LoVo (cell line): ENCODE measurements at places on chromosomes 7 and 10.
A peak's percentile ranks its signal among the peaks of the same experiment; 100 is the strongest.

GRCh38 chr7:29116361-29117200 lies 29.8 kb downstream of the CPVL start:
- peak; percentile 57 for DNase-seq

DNA sequence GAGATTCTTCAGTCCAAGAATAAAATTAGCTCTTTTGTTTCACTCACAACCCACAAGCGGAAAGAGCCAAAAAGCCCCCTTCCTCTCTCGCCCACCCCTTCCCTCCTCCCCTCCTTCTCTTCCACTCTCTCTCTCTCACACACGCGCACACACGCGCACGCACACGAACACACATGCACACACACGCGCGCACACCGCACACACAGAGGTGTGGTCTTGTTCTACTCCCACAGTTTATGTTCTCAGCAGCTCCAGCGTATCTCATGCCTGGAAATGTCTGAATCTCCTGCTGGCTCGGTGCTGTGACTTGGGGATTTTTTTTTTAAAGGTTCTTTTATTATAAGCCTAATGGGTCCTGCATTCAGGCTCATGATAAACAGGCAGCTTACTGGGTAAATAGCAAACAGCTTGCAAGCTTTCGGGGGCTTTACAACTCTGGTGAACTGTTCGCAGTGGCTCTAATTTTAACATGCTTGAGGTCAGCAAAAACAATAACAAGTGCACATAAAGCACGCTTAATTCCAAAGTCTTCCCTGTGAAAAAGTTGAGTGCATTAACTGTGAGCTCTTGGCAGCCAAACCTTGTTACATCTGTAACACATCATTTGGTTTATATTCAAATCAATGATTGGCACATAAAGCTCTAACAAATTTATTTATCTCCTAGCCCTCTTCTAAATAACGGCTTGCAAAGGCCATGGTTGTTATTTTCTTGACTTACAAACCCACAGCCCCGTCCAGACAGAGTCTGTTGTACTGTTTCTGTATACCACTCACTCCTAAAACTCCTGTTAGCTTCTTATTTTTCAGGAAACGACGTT lies 424.1 kb upstream of the MGMT start:
- DNase-seq = no peak

DNA sequence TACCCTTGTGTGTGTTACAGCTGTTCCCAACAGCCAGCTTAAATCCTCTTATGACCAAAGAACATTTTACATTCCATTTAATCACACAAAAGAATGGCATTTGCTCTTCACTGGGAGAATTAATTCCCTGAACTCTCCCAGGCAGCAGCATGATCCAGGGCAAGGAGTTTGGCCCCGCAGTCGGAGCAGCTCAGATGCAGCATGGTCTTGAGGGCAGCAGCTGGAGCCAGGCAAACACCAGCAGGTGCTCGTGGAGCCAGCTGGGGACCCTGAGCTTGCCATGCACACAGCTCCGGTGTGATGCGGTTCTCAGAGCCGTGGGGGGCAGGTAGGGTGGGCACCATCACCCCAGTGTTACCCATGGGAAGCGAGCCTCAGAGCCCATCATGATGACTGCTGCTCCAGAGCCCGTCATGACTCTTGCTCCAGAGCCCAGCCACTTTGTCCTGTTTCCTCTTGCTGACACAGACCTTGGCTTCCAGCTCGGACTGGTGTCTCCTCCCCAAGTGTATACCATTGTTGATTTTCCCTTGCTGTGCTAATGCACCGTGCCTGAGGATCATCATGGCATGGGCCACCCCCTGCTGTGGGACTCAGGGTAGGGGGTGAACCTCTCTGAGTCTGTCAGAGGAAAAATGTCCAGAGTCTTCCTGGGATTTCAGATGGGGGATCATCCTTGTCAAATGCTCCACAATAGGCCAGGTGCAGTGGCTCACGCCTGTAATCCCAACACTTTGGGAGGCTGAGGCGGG lies 75.8 kb downstream of the ZRANB1 start:
- DNase-seq = no peak

- no peak for DNase-seq
Observed at GRCh38 chr7:87129332-87129731, 22.9 kb upstream of the DMTF1 start.

DNA sequence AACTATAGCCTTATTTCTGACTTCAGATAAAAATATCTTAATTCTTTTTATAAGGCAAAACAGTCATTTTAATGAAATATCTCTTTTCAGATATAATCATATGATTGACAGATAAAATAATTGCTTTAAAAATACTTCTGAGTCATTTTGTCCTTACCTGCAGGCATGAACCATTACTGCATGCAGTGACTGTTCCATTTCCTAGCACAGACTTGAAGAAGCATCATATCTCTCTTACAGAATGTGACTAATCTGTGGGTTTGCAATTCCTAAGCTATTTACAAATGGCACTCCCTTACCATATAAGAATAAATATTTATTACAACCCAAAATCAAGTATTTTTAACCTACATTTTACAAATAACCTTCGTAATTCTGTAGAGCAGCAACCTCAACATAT lies 120.7 kb downstream of the SRPK2 start:
- DNase-seq = peak; percentile 32

- peak; percentile 73 for DNase-seq
Observed at GRCh38 chr10:13099144-13099665, 758 bp upstream of the OPTN start.

- DNase-seq = peak; percentile 69
Observed at GRCh38 chr10:133261726-133262325, 14.8 kb downstream of the ADAM8 start.

DNA sequence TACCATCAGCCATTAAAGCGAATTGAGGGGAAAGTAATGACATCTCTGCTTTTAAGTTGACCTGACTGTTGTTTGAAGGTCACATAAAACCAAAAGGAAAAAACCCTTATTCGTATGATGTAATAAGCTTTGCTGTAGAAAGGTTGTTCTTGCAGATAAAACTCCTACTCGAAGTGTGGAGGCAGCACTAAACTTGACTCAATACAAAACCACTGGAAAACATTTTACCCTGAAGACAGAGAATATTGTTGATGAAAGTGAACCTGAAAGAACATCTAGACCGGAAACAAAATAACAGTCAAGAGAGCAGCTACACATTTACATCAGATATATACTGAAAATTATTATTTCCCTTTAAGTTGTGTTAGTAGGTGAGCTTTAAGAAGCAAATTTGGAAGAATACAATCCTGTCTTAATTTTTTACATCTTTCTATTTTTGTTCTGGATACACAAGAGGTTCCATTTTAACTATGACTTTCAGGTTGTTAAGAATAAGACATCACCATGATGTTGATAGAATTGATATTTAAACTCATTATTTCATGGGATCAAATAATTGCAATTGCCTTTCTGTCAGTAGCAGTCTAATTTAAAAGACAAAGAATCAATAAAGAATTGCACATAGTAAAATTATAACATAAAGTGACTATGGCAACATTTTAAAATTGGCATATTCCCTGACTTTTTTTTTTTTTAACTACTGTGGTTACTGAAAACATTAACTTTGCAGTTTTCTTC lies 6.4 kb downstream of the ETV1 start:
- no peak for DNase-seq

- peak; percentile 85 for DNase-seq
Observed at GRCh38 chr10:117461766-117462423, 80.7 kb upstream of the EMX2 start.

- peak; percentile 50 for DNase-seq
Observed at GRCh38 chr10:3635697-3636096, 149.3 kb downstream of the KLF6 start.

DNA sequence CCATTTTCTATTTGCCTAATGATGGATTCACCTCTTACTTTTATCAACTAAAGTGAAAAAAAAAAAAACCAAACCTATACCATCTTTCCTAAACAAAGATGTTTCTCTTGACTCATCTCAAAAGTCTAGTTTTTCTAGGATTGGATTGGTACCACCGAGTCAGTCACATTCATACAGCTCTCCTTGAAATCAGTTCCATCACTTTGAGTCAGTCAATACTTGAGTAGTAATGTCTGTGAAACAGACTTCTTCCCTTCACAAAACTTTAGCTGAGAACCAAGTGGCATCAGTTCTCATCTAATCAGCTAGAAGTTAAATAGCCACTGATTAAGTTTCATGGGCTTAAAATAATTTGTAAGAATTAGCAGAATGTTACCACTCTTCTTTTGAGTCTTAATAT lies 13.3 kb downstream of the CDK6 start:
- no peak for DNase-seq

- no peak for DNase-seq
Observed at GRCh38 chr10:71126432-71126831, 85.9 kb upstream of the UNC5B start.

DNA sequence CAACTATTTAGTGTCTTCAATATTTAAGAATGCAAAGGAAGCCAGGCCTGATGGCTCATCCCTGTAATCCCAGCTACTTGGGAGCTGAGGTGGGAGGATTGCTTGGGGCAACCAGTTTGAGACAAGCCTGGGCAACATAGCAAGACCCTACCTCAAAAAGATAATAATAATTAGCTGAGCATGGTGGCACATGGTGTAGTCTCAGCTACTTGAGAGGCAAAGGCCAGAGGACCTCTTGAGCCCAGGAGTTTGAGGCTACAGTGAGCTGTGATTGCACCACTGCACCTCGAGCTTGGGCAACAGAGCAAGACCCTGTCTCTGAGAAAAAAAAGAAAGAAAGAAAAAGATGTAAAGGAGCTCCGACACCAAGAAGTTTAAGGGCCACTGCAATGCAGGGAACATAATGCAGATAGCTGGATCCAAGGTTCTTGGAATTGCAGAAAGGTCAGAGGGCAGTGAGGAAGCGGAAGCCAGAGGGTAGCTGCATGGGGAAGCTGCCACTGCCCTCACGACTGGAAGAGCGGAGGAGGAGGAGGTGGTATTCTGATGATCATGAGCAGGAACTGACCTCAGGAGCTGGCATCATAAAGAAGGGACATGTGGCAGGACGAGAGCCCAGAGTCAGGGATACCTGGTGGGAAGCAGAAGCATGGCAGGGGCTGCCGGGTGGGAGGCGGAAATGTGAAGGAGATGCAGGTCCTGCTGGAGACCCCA lies 60.2 kb upstream of the PODXL start:
- no peak for DNase-seq

GRCh38 chr10:124001391-124002148 lies 91.8 kb downstream of the CHST15 start:
- DNase-seq = no peak

DNA sequence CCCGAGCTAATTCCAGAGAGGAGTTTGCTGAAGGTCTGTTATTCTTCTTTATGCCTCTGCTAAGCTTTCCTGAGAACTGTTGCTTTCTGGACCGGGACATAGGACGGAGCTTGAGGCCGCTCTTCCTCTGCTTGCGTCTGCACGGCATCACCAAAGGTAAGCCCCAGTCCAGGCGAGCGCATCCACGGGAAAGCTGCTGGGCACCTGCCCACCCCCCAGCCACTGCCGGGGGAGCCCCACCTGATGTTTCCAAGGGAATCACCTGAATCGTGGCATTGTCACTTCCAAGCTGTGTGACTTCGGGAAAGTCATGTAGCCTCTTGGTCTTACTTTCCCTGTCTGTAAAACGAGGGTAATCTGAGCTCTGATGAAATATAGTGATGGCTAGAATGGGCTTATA lies 45.1 kb upstream of the PLEKHA1 start:
- DNase-seq = no peak

DNA sequence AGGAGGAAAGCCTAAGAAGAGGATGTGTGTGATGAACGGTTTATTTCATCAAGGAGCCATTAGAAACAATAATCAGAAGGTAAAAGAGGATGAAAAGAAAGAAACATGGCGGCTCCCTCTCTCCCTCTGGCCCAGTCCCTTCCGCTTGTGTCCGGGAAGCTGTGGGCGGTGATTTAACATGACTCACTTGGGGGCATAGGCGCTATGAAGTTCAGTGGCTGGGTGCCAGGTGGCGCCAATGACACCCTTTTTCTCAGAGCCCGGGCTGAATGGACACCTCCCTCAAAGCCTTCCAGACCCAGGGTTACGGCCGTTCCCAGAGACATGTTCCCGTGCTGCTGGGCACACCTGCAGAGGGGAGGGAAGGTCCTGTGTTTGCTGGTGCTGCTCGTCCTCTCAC lies 244.0 kb downstream of the SKAP2 start:
- DNase-seq = no peak

- DNase-seq = no peak
Observed at GRCh38 chr10:74600170-74600569, 226.2 kb upstream of the KAT6B start.

DNA sequence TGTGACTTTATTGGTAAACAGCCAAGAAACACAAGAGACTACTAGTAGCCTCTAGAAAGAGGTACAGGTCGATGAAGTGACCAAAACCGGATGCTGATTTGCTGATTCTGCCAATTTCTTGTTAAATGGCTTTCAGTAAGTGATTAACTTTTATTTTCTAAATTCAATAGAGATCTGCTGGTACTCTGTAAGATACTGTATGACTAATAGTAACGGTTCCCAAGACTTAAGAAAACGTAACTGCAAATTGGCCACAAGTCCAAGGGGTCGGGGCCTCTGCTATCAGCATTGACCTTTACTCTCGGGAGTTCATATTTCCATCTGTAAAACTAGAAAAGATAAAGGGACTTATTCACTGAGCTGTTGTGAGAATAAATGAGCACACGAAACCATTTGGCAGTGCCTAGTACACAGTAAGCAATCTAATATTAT lies 1.4 kb downstream of the FAM3C start:
- DNase-seq = no peak

DNA sequence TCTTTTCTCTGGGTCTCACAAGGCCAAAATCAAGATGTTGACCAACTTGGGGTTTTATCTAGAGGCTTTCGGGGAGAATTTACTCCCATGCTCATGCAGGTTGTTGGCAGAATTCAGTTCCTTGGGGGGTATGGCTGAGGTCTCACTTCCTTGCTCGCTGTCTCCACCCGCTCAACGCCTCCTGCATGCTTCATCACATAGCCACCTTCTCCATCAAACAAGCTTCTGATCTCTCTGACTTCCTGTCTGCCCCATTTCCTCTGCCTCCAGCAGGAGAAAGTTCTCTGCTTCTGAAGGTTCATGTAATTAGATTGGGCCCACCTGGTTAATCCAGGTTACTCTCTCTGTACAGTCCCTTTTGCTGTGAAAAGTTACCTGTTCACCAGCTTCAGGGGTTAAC lies 179.1 kb upstream of the FZD1 start:
- DNase-seq = no peak

DNA sequence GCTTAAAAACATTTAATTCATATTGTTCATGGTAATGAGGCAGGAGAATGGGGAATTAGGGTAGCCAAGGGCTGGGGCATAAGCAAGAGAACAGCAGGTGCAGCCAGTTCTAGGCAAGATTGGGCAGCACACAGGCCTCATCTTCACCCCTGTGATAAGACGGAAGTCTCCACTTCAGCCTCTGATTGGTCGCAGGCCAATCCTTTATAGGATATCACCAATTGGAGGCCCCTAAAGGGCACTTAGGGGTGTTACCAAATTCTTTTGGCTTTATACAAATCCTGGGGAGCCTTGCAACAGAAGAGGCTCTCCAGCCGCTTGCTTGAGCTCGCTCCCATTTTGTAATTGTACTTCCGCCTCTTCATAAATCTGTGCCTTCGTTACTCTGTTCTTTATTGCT lies 231.1 kb downstream of the REEP3 start:
- no peak for DNase-seq

DNA sequence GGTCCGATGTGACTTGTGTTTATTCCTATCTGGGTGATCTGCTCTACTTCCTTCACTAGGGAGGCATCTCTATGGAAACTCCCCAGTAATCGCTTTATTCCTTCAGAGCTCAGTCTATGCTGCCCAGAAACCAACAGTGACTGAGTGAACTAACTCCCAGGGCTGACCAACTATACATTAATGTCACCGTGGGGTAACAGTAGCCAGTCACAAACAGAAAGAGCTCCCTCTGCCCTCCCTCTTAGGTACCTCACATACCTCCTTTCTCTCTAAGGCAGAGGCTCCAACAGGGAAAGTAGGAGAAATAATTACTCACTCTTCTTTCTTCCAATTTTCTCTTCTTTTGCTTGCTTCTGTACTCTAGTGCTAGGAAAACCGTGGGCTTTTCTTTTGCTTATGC lies 855.0 kb downstream of the REEP3 start:
- DNase-seq = no peak
